ENCODE measurements at places on chromosomes 5 and 9.

DNA sequence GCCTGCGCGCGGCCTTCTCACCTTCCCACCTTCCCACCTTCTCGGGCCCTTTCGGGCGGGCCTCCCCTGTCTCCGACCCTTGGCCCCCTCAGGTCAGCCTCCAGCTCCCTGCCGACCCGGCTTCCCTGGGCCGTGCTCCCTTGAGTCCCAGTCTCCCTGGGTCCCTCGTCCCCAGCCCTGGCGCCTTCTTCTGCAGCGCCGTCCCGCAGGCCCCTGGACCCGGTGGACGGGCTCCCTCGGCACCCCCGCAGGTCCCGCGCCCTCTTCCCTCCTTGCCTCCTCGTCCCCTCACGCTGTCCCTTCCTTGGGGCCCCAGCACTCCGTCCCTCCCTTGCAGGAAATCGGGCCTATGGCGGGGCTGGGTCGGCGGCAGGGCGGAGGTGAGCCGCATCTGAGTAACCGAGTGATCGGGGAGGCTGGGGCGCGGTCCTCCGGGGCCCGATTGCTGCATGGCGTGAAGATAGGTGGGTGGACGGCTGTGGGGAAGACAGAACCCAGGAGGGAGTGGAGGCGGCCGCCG is 7.6 kb downstream of the ARPC5L start:
- DNase-seq: no peak

- DNase-seq: no peak
These were observed 71.8 kb downstream of the EFNA5 start for GRCh38 chr5:107598958-107599357.

DNA sequence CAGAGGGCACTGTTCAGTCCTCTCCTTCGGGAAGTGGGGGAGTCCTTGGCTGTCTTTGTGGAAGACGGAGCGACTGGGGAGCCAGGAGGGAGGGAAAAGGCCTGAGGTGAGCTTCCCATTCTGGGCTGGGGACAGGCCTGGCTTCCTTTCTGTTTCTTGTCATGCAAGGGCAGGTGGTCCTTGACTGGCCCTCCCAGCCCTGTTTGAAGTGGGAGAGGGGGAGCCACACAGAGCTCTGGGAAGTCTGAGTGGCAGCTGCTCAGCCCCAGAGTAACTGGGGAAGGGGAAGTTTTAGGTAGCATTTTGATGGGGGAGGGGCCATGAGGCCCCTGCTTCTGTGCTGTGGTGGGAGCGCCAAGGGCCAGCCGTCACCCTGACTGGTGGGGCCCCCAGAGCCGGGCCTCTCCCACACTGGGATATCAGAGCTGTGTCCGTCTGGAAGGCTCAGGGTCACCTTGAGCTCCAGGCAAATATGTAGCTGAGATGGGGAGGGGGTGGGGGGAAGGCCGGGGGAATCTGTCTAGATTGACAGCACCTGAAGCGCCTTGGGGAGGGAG is 6.5 kb downstream of the UNC5A start:
- no peak for DNase-seq

- no peak for DNase-seq
These were observed 231.6 kb upstream of the ANKH start for GRCh38 chr5:15103130-15103529.

GRCh38 chr5:133967124-133967523 is 1.3 kb downstream of the C5orf15 start:
- no peak for DNase-seq

- no peak for DNase-seq
These were observed 86.4 kb downstream of the ADRB2 start for GRCh38 chr5:148912714-148913398.

DNA sequence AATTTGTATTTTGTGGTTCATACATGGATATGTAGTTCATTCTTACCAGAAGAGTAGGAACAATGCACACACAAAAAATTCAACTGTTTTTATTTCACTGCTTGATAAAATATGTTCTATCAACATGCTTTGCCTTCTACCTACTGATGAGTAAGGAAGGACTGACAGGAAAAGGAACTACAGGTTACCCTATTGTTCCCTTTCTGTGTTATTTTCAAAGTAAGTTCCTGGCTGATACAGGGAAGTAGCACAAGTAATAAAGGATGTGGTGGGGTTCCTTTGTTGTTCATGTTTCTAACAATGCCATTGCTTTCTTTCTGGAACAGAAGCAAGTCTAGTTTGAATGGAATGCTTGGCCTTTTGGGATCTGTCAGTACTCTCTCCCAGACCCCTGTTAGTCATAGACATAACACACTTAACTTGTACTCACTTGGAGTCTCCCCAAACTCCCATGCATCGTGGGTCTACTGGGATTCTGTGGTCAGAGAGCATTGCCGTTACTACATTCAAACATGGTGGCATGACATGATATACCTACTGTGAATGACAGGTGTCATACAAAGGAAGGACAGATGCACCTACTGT is 20.2 kb upstream of the ALDOB start:
- no peak for DNase-seq

- DNase-seq: no peak
These were observed 38.9 kb upstream of the IFNK start for GRCh38 chr9:27485158-27485557.

DNA sequence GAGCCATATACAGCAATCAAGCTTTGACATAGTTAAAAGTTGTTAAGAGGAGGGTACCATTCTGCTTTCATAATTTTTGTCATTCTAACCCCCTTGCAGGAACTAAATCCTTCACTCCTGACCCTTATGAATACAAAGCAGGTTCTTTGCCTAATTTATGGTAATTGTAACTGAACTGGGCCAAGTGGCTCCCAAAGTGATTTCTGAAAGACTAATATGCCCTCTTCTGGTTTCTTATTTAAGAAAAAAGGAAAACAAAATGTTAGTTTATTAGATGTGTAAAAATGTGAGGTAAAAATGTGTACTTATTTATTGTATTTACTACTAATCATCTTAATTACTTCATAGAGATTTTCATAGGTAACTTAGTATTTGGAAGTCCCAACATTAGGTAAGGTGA is 268.5 kb downstream of the BNC2 start:
- no peak for DNase-seq

DNA sequence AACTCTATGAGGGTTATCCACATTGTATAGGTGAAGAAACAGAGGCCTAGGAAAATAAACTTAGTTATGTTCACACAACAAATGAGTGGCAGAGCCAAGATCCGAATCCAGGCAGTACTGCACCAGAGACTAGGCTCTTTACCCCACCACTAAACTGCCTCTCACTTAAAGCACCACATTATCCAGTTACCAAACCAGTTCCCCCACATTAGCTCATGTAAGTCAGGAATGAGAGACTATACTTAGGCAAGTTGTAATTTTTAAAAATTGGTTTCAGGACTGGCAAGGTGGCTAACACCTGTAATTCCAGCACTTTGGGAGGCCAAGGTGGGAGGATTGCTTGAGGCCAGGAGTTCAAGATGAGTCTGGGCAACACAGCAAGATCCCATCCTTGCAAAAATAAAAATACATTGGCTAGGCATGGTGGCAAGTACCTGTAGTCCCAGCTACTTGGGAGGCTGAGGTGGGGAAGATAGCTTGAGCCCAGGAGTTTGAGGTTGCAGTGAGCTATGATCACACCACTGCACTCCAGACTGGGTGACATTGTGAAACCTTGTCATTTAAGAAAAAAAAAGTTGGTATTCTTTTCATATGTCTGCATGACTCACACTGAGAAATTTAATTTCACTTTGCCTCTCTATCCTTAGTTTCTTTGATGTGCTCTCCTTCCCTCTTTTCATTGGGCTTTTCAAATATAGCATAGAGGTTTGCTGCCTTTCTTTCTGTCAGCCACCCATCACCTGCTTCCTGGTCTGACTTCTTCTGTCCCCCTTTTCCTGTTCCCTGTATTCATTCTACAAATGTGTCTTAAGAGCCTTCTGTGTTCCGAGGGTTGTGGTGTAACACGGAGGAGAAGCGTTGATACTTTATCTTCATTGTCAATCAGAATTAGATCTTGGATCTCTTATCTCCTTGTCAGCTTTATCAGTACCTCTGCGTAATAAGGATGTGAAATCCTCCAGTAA is 64.7 kb downstream of the ERMP1 start:
- DNase-seq: no peak

DNA sequence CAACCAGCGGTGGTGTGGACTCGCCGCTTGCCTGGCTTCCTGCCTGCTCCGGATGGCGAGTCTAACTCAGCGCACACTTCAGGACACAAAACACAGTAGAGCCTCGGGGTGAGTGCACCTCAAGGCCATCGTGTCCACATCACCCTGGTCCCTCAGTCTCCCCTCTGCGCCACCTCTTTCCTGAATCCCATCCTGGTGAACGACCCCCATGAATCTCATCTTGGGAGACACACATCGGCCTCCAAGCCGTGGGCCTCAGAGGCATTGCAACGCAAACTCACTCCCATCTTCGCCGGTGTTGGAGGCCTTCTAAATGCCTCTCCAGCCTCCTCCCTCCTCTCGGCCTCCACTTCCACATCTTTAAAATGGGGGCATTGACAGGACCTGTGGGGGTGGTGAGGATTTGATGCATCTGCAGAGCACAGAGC is 124.3 kb downstream of the COL23A1 start:
- DNase-seq: no peak

DNA sequence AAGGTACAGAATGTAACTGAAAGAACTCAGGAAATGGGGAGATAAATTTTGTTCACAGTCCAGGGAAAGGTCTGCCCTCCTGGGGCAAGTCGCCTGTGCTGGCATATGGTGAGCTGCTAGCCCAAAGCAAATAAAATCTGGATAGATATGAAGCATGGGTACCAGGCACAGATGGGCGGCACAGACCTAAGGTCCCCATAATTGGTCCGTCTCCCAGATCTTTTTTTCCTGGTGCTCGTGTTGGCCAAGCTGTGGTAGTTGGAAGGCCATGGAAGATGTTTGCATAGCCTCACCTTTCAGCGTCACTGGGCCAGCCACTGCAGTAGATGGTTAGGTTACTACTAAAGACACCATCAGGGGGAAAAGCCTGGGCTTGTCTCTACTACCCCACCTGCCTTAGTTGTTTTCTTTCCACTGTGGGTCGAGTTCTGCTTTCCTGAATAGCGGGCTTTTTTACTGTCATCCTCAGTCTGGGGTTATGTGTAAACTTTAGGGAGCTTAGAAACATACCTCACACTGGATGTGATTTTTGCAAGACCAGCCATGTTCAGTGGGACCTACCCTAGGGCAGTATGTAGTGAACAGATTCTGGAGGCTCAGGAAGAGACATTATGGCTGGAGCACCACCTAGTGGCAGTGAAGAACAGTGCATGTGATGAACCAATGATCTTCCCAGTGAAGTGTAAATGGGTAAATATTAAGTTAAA is 24.2 kb upstream of the GLRX start:
- peak; percentile 72 for DNase-seq

- DNase-seq: peak; percentile 47
These were observed 384.3 kb upstream of the RFX3 start for GRCh38 chr9:3909966-3910650.

GRCh38 chr5:79864364-79864763 is 126.7 kb downstream of the MTX3 start:
- no peak for DNase-seq

- no peak for DNase-seq
These were observed 1485.1 kb downstream of the EFNA5 start for GRCh38 chr5:106185661-106186081.

DNA sequence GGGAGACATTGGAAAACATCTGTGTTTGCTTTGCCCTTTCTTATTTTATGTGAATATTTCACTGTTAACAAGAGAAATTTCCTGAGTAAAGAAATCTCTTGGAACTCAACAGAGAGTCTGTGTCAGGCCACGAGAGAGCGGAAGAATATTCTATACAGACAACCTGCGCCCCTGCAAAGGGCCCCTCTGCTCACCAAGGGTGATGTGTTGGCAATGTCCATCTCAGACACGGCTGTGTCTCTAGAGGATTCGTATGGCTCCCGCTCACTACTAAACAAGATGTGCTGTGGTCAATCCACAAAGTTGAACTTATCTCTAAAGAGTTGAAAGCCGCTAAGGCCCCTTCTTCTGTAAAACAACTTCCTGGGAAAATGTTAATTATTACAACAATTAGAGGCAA is 241.0 kb upstream of the IRX1 start:
- DNase-seq: no peak

DNA sequence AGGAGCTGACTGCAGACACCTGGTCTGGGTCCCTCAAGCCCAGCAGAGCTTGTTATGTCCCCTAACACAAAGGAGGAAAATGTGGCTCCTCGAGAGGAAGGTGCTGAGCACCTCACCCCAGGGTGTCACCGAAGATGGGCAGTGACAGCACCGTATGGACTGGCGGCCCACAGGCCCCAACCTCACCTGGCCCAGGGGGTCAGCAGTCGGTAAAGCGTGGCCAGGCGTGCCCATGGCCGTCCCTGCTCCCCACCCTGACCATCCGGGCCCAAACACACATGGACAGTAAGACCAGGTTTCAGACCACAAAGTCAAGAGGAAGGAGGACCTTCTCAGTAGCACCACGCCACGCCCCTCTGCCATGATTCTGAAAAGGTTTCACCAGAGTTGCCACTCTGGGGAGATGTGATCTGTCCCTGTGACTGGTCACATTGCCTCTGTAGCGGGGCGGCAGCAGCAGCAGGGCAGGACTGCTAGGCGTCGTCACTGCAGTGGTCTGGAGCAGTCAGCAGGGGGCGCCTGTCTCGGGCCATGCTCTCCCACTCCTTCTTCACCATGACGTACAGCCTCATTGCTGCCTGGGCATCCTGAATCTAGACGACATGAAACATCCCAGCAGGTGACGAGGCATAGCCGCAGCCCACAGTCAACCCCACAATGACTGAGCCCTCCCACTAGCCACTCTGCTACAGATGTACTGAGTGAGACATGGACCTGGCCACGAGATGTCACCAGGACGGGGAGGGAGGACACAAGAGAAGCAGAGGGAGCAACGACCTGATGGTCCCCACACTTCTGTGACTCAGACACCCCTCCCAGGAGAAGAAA is 11.1 kb downstream of the REXO4 start:
- peak; percentile 53 for DNase-seq

DNA sequence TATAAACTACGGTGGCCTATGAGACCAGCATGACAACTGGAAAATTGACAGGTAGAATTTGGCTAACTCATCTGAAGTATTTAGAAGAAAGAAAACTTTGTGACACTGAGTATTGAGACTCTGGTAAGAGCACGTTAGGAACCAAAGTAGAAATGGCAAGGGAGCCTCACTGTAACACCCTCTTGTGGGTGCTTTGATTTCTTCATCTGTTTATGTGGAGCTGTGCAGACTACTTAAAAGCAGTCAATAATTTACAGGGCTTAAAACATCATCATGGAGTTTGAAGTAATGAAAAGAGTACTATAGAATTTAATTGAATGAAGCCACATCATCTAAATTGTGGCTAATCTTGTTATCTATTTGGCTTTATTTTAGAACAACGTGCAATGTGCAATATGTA is 414.2 kb downstream of the CCDC171 start:
- no peak for DNase-seq

DNA sequence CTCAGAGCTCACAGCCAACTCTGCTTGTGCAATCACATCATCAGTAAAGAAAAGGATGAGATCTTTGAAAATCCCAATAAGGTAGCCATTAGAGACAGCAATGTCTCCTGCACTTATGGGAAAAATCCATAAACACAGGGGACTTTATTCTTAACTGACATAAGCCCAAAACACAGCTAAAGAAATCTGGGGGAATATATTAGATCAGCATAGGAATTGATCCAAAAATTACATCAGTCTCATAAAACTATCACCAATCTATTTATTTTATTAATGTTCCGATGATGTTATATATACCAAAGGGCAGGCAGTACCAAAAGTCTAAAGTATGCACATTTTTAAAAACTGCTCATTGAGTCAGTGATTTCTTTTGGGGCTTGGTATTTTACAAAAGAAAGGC is 6.9 kb downstream of the MRPS27 start:
- DNase-seq: no peak

GRCh38 chr9:3028535-3028934 is 184.6 kb upstream of the PUM3 start:
- no peak for DNase-seq

GRCh38 chr9:122107291-122107805 is 14.2 kb upstream of the TTLL11 start:
- no peak for DNase-seq
